Cardiac fibroblast (primary cell): ENCODE measurements at places on chromosomes 6 and 20.

DNA sequence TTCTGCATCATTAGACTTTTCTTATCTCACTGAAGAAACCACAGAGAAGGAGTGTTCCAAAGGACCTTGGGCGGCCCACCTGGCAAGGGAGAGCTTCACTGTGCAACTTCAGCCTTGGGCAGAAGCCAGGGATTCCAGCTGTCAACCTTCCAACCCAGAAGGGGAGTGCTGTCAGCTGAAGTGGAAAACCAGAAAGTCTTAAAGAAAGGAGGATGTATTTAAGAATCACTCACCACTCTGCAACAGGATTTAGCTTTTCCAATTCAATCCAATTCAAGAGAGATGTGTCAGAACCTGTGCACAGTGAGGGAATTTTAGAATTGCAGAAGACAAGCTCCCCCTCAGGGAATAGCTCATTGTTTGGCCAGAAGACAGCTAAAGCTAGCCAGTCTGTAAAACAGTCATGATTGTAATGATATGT, 553.7 kb downstream of the CD83 start:
- peak; percentile 91 for DNase-seq

- no peak for DNase-seq
These were observed 93.0 kb downstream of the TCP11 start for GRCh38 chr6:35048031-35048613.

DNA sequence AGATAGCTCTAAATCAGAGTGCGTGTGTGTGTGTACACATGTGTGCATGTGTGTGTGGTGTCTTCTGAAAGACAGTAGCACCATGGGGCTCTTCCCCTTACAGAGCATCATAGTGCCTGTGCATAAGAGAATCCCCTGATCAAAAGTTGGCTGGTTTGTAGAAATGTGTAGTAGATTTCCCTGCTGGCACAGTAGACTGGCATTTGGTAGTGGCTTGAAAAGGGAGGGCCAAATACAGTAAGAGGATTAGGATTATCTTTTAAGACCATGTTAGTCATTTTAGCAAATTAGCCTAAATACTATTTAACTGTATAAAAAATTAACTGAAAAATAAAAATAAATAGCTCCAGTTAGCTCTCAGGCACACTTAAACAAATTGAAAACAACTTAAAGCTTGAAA, 112.6 kb downstream of the B3GAT2 start:
- no peak for DNase-seq

GRCh38 chr6:163380216-163380615, 34.3 kb upstream of the QKI start:
- DNase-seq, result no peak

GRCh38 chr6:158519761-158520160, 40.1 kb upstream of the TMEM181 start:
- DNase-seq, result no peak

GRCh38 chr6:35181933-35182612, 31.7 kb upstream of the SCUBE3 start:
- peak; percentile 87 for DNase-seq

DNA sequence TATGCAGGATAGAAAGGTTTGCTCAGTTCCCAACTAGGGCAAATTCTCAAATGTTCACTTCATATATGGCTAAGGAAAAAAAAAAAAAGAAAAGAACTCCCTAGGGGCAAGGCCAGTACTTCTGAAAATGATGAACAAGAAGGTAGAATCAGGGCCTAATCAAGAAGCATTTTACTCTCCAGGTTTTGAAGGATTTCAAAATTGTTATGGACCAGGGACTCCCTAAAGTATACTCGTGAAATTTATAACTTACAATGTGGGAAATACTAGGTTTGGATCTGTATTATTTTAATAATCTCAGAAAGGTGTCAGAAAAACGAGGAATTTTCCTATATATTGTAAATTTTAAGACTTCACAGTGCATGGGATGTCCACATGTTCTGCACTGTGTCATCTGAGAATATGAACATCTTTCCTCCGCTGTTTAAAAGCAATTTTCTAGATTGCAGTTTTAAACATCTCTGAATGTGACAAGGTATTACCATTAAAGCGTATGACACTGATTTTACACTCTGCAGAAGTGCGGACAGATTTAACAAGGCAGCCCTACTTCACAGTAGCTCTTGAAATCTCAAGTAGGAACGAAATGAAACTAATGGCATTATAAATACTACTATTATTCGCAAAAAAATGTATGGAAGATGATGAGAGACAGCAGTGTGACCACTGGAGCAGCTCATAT, 14.0 kb downstream of the PLAGL1 start:
- DNase-seq, result no peak

DNA sequence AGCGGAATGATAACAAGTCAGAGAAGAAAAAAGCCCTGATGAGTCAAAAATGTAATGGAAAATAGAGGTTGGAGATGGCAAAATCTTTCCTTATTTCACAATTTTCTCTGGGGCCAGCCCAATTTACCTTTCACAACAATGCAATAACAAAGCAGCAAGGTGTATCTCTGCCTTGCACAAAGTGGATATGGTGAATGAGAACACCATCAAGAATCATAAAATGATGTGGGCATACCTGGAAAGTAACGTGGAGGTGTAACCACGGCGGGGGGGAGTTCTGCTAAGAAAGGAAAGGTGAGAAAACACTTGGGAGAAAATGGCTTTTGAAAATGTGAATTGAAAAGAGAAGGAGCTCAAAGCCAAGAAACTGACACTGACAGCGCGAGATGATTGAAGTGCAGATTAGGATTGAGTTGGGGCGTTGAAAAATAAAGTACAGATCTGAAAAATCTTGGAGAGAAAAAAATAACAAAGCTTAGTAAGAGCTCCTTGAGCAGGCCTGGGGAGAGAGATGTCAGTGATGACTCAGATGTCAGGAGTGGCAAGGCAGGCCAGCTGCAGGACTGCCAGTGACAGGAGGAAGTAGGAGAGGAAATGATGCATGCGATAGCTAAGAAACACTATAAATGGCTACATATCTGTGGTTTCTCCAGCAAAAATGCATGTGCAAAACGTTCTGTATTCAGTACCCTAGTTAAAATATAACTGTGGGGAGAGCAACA, 26.2 kb downstream of the ARHGAP18 start:
- DNase-seq, result peak; percentile 99

- DNase-seq, result no peak
These were observed 24.7 kb upstream of the LRFN2 start for GRCh38 chr6:40611912-40612311.

- no peak for DNase-seq
These were observed 42.4 kb upstream of the ELOVL5 start for GRCh38 chr6:53391170-53391569.

DNA sequence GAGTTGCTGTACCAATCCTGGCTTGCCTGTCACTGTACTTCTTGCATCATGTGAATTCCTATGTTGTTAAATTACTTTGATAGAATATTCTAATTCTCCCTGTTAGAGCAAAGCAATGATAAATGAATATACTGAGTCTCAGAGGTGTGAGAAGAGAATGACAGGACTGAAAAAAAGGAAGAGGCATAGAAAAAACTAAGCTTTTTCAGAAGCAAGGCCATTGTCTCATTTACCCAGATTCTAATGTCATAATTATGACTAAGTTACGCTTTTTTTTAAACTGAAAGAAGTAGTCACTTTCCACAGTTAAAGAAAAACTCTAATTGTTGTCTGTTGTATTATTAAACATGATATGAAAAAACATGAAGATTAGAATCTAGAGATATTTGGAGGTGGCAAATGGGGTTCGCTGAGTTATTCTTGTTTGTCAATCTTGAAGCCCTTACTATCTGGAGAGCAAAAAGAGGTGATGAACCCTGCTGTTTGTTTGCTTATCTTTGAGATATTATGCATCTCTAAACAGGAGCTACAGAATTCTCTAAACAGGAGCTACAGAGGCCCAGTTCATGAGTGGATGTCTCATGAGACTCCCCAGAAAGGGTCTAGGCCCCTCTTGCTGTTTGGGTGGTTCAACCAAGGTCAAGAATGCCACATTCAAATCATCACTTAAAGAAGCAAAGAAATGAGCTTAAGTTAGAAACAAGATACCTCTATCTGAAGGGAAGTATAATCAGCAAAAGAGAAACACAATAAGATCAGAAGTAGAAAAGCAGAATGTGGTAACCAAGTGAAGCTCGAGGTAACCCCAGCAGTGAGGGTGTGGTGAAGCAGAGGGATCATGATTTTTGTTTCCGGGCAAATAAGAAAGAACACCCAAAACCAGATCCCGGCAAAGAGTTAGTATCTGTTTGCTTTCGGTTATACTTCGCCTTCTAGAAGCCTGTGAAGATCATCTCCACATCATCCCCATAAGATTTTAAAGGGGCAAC, 33.3 kb upstream of the THEMIS start:
- no peak for DNase-seq

GRCh38 chr20:1752045-1752444, 94.5 kb upstream of the SIRPG start:
- no peak for DNase-seq

- no peak for DNase-seq
These were observed 9.8 kb upstream of the ZNF831 start for GRCh38 chr20:59153832-59154231.

GRCh38 chr6:111759331-111759835, 113.9 kb downstream of the FYN start:
- no peak for DNase-seq

DNA sequence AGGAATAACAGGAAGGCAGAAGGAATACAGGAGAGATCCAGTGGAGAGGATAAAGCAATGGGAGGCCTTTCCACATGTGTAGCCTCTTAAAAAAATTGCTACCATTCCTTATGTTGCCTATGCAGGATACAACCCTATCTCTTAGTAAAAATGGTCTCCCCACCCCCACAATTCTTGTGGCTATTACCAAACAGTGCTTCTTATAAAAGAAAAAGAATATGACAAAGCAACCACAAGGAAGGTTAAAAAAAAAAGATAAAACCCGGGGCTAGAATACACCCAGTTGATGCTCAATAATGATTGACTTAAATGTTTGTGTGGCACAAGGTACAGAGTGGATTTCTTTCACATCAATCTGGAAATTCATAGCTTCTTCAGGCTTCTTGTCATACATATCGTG, 250.9 kb downstream of the HIVEP2 start:
- DNase-seq, result peak; percentile 38

DNA sequence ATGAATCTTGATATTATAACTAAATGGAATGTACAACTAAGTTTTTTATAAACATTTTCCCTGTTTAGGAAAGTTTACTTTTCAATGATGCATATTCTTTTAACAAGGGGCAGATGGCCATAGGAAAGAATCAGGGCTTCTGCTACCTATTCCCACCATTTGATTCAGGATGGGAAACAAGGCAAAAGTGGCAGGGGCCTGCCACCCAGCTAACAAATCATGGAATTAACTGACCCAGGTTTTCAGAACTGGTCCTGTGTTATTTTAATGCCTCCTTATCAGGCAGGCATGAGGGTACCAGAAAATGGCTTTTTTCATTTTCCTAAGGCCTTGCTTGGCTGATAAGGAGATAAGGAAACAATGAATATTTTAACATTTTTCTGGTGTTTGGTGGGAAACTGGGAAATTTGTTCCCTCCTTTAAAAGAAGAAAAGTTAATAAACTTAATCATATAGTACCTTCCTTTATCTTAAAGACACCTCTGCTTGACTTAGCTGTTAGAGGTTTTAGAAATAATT, 6.7 kb downstream of the POU3F2 start:
- no peak for DNase-seq

DNA sequence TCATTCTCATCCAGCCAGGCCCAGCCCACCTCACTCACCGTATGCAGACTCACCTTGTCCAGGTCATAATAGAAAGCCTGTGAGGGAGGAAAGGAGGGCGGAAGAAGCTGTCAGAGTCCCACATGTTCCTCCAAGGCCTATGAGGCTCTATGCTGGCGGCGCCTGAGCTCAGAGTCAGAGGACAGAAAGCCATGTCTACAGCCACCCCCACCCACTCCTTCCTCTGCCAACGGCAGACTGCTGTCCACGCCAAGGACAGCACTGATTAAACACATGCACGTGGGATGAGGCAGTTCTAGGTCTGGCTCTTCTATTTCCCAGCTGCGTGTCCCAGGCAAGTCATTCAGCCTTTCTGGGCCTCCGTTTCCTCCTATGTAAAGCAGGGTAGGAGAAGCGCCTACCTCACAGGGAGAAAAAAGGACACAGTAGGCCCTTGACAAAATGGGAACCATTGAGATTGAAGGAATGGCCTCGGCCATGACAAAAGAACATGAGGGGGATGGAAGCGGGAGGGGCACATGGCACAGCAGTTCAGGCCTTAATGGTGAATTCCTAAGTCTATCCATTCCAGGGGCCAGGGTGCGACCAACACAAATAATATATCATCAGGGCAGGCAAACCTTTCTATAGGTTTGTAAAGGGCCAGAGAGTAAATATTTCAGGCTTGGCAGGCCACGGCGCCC, 80.1 kb downstream of the RIPOR3 start:
- DNase-seq, result peak; percentile 18

DNA sequence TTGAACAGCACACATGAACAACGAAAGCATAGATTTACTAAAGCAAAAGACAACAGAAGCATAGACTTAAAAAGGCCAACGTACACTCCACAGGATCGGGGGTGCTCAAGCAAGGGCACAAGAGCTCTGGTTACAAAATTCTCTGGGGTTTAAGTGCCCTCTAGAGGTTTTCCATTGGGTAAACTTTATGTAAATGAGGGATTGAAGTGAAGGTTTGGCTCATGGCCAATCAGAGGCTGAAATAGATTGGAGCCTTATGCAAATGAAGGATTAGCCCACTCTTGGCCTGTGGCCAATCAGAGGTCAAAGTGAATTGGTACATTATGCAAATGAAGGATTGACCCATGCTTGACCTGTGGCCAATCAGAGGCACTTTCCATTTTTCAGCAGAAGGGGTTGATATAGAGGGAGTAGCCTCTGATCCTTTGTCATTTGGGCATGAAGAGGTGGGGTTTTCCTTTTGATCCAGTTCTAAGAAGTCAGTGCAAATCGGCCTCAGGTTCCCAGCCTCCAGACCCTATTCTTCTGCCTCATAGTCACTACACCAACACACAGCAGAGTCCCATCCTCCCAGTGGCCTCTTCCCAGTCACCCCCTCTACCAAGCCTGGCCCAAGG, 244.9 kb downstream of the THBS2 start:
- DNase-seq, result peak; percentile 20

- no peak for DNase-seq
These were observed 337 bp upstream of the HCK start for GRCh38 chr20:32051720-32052089.

DNA sequence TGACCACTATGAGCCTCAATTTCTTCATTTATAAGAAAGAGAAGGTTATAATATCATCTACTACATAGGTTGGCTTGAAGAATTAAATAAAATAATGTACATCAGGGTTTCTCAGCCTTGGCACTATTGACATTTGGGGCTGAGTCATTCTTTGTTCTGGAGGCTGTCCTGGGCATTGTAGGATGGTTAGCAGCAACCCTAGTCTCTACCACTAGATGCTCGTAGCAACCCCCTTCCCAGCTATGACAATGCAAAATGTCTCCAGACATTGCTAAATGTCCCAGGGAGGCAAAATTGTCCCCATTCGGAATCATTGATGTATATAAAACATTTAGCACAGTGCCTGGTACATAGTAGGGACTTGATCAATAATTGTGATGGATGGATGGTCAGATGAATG, 152.1 kb downstream of the KHDC1L start:
- DNase-seq, result no peak

DNA sequence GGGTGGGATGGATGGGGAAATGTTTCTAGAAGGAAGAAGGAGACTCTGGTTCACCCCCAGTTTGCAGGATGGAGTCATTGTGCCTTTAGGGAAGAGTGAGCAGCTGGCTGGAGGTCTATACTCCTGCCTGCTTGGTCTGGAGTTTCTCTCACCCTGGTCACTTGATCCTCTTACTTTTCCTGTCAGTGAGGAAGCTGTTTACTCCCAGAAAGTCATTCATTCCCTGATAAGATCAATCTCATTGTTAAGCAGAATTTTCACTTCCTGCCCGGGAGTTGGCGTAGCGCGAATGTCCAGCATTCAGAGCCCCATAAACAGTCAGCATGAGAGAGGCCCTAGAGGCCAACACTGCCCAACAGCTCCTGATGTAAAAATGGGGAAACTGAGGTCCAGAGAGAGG, 70.4 kb upstream of the SIRPA start:
- DNase-seq, result no peak
